SK-N-SH (cell line): ENCODE measurements at places on chromosomes 2 and 18. TPM values are rescaled to one million over a fixed set of nuclear protein-coding genes. Genes with fewer than 3 reads are reported as not detected.
A peak's percentile ranks its signal among the peaks of the same experiment; 100 is the strongest.

The ELAC1 gene
- polyA plus RNA-seq: 10.8 and 13.0 TPM in 2 replicates

The SERPINB11 gene
- not detected in 2 replicates for polyA plus RNA-seq

The REG1B gene
- not detected in 2 replicates for polyA plus RNA-seq

The BMP10 gene
- polyA plus RNA-seq: not detected in 2 replicates

The SPP2 gene
- 0.19 and 0.30 TPM in 2 replicates for polyA plus RNA-seq

The MPP4 gene
- polyA plus RNA-seq: 24.4 and 40.7 TPM in 2 replicates

The TFPI gene
- 2.1 and 2.3 TPM in 2 replicates for polyA plus RNA-seq

The LINC00305 gene
- polyA plus RNA-seq: not detected in 2 replicates

The TSGA10 gene
- 1.8 and 2.0 TPM in 2 replicates for polyA plus RNA-seq

- no peak for DNase-seq
Measured at GRCh38 chr2:120638450-120638849, 97.2 kb upstream of the GLI2 start.

GRCh38 chr18:23814991-23815614 lies 125.8 kb downstream of the LAMA3 start:
- peak; percentile 10 for DNase-seq

GRCh38 chr2:180175736-180176135 lies 168.6 kb upstream of the CWC22 start:
- no peak for DNase-seq

DNA sequence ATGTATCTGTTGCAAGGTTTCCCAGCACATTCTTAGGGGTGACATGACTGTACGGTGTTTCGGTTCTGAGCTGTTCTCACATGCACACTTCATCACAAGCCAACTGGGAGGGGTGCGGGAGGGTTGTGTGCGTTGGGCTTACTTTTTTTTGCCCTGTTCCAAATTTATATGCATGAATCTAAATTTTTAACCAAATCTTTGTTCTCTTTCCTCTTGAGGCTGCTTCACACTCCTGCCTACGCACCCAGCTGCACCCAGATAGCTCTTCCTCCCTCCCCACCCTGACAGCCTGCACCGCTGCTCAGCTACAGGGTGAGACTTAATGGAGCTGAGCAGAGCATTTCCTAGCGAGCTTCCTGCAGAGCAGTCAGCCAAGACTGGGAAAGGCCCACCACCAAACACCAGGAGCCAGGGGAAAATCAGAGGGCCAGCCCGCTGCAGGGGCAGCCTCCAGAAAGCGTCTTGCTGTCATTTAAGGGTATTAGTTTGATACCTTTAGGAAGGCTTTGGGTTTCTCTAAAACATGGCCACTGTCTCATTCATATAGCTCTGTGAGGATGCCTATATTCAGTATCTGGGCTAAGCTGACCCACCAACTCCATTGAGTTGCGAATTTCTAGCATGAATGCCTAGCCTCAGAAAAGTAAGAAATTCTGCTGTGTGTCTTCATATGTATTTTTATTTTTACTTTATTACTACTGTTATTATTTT lies 84.5 kb downstream of the POU3F3 start:
- no peak for DNase-seq

- DNase-seq: no peak
Measured at GRCh38 chr2:166269322-166269721, 106.4 kb downstream of the SCN9A start.

GRCh38 chr2:66461001-66461663 lies 26.2 kb downstream of the MEIS1 start:
- no peak for DNase-seq

DNA sequence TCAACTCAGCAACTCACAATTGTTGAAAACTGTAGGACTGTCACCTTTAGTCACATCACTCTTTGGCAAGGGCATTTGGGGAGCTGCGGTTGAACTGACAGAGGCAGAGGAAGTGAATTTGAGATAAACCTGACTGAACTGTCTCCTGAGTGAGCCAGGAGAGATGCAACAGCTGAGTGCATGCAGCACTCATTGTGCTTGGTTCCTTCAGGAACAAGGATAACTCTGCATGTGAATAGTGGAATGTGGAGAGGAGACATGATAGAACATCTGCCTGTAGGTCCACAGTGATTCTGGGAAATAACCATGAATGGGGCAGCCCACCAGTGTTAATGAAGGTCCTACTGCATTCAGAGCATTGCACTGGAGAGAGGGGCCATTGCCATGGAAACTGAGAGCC lies 494.7 kb downstream of the STK39 start:
- DNase-seq: no peak

GRCh38 chr2:73225513-73226360 lies 7.3 kb downstream of the PRADC1 start:
- no peak for DNase-seq

DNA sequence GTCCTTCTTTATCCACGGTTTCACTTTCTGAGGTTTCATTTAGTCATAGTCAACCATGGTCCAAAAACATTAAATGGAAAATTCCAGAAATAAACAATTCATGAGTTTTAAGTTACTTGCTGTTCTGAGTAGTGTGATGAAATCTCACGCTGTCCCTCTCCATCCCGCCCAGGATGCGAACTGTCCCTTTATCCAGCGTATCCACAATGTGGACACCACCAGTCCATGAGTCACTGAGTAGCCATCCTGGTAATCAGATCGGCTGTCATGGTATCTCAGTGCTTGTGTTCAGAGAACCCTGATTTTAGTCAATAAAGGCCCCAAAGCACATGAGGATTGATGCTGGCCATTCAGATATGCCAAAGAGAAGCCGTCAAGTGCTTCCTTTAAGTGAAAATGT lies 3.7 kb downstream of the SP140L start:
- DNase-seq: no peak

- no peak for DNase-seq
Measured at GRCh38 chr2:188787021-188787657, 187.0 kb upstream of the COL3A1 start.

DNA sequence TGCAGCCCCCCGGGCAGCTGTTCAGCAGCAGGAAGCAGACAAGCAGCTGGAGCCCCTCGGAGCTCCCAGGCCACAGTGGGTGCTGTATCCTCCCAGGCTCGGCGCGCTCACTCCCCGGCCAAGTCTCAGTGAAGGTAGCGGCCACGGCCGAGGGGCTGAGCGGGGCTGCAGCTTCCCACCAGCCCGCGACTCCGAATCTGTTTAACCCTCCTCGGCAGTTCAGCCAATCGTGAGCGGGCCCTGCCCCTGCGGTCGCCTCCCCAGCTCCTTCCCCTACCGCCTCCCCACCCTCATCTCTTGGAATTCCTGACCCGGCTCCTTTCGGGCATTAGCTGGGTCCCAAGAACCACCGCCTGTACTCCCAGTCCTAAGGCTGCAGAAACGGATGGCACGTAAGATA lies at the start of gene RESP18:
Gene RESP18, minus strand, starts transcription at position 203 of the 400 bp plus-strand sequence.
- DNase-seq: no peak

DNA sequence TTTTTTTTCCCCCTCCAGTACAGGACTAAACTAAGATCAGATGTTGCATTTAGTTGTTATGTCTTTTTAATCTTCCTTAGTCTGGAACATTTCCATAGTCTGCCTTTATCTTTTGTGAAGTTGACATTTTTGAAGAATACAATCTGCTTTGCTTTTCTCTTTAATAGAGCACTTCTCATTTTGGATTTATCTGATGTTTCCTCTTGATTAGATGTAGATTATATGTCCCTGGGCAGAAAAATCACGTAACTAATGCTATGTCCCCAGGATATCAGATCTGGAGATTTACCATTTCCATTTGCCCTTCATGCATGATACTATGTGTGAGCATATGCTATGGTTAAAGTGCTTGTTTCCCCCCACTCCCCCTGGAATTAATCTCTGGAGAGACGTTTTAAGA lies 6.2 kb downstream of the ZNF638 start:
- DNase-seq: peak; percentile 53

- DNase-seq: peak; percentile 65
Measured at GRCh38 chr18:8609659-8610458, 622 bp downstream of the RAB12 start.

DNA sequence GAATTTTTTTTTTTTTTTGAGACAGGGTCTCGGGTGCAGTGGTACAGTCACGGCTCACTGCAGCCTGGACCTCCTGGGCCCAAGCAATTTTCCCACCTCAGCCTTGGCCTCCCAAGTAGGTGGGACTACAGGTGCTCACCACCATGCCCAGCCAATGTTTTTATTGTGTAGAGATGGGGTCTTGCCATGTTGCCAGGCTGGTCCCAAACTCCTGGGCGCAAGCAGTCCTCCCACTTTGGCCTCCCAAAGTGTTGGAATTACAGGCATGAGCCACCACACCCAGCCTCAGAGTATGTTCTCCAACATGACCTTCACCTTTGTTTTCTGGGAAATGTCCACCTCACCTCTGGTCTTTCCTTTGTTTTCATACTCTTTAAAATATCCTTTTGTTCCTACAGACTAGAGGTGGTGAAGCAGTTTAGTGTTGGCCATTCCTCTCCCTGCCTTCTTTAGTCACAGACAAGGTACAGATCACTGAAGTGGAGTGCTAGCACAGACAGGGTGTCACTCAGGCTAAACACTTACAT lies 19.5 kb upstream of the MOCOS start:
- DNase-seq: no peak

GRCh38 chr18:21184396-21184996 lies 57.5 kb upstream of the GREB1L start:
- no peak for DNase-seq

DNA sequence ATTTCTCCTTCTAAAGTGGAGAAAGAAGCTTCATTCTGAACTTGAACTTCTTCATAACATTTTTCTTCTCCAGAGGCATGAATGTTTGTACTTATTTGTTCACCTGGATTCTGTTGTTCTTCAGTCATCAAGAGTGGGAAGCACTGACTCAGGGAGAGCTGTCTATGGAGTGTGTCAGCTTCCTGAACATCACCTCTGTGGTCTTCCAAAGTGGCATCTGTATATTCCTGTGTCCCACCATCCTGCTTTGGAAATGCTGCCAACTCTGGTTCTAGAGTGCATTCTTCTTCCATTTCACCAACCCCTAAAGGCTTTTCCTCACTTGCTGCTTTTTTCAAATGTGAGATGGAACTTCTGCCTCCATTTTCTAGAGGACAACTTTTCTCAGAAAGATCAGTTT lies 59.5 kb downstream of the TTN start:
- DNase-seq: no peak

- no peak for DNase-seq
Measured at GRCh38 chr2:179277429-179278196, 13.0 kb upstream of the SESTD1 start.

DNA sequence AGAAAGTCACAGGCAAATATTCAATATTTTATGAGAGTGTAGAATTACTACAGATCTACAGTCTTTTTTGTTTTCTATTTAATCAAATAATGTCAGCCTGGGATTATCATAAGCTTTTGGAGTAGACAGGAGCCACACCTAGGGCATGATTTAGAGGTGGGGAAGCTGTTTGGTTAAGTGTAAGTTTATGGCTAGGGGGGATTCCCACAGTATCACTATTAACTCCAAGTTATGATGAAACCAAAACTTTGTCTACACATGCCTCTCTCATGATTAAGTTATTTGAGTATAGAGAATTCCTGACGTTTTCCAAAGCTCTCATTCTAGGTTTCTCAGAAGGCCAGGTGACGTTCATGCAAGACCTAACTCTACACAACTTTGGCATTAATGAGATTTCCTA lies 2.1 kb downstream of the SERPINB10 start:
- DNase-seq: no peak
